ENCODE measurements at places on chromosomes 16 and 17.

GRCh38 chr17:44556166-44556831, 985 bp upstream of the FZD2 start:
- no peak for DNase-seq

DNA sequence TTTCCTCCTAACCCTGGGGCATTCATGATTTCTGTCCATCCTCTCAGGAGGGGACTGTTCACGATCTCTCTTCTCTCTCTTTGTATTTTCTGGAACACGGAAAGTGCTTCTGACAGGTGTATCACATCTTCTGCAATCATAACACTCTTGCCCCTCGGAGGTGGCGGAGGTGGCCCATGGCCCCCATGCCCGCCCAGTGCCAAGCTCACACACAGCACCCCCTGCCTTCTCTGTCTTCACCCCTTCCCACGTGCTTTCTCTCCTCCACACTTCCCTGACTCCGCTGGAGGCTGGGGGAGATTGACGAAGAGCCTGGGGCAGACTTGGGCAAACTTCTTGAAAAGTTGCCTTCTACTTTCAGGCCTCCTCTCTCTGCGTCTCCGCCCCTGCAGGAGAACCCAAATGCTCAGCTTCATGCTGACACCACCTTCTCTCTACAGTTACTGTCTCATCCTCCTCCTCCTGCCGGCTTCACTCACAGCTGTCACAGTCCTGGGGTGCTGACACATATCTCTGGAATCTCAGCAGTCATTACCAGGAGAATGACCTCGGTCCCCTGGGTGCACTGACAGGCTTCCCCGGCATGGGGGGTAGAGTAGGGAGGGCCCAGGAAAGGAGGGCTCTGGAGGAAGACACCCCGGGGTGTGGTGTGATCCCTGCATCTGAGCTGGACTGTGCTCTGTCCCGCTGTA, 127.1 kb downstream of the ENGASE start:
- no peak for DNase-seq

DNA sequence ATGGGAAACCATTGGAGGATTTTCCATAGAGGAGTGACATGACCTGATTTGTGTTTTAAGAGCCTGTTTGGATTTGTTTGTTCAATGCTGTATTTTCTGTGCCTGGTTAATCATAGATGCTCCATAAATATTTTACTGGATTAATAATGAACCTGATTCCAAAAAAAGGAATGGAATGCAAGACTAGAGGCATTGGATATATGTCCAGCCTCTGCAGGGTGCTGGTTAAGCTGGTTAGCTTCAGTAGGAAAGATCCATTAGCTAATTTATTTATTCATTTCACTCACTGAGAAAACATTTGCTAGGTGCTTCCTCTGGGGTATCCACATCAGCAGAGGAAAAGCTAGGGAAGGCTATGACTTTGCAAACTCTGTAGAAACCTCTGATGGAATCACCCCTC, 57.7 kb downstream of the SHISA9 start:
- no peak for DNase-seq

DNA sequence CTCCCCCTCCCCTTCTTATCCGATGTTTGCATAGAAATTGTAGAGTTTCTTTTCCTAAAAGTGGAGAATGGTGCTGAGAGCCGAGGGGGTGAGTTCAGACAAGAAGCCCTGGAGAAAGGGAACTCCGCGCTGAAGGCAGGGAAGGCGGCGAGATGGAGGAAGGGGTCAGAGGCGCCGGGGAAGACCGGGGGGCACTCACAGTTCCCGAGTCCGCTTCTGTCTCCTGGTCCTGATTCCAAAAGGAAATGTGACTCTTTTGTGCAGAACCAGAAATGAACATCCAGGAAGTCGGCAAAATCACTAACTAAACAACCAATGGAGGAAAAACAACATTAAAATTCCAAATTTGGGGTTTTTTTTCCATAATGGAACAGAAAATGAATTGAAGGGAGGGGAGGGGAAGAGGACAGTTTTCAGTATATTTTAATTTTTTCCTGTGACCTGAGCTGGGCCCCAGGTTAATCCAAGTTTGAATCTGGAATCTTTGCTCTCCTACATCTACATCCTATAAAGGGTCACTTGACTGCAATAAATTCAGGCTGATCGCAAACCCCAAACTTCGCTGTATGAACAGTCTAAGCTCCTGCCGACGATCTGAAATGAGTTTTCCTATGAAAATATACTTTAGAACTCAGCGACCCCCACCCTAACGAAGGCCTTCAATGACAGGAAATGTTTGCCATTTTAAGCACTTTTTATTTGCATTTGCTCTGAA, 252.3 kb downstream of the C16orf95 start:
- DNase-seq = no peak

DNA sequence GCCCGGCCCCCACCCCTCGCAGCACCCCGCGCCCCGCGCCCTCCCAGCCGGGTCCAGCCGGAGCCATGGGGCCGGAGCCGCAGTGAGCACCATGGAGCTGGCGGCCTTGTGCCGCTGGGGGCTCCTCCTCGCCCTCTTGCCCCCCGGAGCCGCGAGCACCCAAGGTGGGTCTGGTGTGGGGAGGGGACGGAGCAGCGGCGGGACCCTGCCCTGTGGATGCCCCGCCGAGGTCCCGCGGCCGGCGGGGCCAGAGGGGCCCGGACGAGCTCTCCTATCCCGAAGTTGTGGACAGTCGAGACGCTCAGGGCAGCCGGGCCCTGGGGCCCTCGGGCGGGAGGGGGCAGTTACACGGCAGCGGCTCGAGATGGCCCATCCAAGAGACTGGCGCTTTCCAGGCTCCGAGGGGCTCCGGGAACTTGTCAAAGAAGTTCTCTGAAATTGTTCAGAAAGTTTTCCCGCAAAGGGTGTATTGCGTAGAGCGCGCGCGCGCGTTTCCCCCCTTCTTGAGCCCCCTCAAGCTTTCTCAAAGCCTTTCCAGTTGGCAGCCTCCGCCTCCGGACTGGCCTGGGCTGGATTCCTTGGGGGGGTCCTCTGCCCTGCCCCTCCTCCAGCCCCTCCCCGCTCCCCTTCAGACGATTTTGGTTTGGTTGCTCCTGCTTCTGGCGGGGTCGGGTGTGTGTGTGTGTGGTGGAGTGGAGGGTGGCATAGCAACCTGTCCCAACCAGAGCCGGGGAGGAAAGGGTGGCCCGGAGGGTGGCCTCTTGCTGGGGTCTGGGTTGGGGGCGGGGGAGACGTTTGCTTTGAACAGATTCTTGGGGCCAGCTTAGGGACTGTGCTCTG, 504 bp downstream of the ERBB2 start:
- no peak for DNase-seq

DNA sequence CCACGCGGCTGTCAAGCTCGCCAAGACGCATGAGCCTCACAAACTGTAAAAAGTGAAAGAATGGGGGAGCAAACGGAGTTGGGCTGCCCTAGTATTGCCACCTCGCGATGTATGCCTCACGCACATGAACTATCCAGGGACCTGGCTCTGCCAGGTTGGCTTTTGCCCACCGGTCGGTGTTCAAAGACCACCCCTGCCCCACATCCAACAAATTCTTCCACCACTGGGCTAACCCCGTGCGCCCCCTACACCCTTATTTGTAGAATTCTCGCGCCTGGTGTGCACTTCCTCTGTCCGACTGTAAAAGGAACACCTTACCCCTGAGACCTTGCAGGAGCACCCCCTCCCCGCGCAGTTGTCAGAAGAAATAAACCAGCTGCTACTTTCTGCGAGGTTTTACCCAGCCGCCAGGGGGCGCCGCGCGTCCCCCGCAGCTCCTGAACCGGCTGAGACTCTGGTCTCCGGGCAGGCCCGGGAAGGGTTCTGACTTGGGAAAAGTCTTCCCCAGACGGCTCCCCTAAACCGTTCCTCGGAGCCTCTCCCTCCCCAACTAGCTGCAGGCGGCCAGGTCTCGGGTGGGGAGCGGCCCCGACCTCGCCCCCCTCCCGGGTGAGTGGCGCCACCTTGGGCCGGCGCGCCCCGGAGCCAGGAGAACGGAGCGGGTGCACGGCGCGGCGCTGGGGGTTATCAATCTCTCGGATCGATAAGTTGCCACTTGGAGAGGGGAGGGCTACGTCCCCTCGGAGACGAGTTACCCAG, 1.7 kb upstream of the ZNF423 start:
- no peak for DNase-seq

- DNase-seq = no peak
These were observed 1.9 kb downstream of the CCR10 start for GRCh38 chr17:42679492-42680330.

- DNase-seq = no peak
These were observed 50.5 kb upstream of the CCL1 start for GRCh38 chr17:34413443-34414119.

DNA sequence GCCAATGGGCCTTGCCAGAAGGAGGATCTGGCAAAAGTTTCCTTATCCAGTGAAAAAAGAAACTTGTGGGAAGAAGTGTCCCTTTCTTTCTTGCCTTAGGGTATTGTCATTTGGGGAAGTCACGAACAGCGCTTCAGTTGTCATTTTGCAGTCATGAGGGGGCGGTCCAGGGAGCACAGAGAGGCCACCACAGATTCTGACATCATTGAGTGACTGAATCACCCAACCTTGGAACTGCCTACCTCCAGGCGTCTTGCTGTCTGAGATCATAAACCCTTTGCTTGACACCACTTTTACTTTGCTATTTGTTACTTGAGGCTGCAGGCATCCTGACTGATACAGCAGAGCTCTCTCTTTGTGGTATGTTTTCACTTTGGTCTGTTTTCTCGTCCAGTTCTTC, 3.1 kb upstream of the WSCD1 start:
- DNase-seq = no peak

- DNase-seq = no peak
These were observed at the start of gene RAPGEFL1 for GRCh38 chr17:40177275-40177874. TSS of gene RAPGEFL1 (plus strand) at chr17:40177470. CDS start at chr17:40177862, 392 bp downstream.

- no peak for DNase-seq
These were observed 5.0 kb downstream of the RPRML start for GRCh38 chr17:46974086-46974485.

GRCh38 chr17:10352893-10353292, 19.9 kb downstream of the MYH13 start:
- no peak for DNase-seq

DNA sequence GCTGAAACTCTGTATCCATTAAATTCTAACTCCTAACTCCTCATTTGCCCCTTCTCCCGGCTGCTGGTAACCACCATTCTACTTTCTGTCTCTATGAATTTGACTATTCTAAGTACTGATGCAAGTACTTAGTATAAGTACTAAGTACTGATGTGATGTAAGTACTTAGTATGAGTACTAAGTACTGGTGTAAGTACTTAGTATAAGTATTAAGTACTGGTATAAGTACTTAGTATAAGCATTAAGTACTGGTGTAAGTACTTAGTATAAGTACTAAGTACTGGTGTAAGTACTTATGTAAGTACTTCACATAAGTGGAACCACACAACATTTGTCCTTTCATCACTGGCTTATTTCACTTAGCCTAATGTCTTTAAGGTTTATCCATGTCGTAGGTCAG, 32.3 kb upstream of the PRKCA start:
- DNase-seq = no peak

DNA sequence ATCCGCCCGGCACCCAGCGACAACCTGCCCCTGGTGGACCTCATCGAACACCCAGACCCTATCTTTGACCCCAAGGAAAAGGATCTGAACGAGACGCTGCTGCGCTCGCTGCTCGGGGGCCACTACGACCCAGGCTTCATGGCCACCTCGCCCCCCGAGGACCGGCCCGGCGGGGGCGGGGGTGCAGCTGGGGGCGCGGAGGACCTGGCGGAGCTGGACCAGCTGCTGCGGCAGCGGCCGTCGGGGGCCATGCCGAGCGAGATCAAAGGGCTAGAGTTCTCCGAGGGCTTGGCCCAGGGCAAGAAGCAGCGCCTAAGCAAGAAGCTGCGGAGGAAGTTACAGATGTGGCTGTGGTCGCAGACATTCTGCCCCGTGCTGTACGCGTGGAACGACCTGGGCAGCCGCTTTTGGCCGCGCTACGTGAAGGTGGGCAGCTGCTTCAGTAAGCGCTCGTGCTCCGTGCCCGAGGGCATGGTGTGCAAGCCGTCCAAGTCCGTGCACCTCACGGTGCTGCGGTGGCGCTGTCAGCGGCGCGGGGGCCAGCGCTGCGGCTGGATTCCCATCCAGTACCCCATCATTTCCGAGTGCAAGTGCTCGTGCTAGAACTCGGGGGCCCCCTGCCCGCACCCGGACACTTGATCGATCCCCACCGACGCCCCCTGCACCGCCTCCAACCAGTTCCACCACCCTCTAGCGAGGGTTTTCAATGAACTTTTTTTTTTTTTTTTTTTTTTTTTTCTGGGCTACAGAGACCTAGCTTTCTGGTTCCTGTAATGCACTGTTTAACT, 1.0 kb downstream of the NOG start:
- no peak for DNase-seq

GRCh38 chr16:11240636-11241473, 15.1 kb downstream of the SOCS1 start:
- DNase-seq = no peak

GRCh38 chr16:46768809-46769208, 20.7 kb upstream of the MYLK3 start:
- DNase-seq = no peak

DNA sequence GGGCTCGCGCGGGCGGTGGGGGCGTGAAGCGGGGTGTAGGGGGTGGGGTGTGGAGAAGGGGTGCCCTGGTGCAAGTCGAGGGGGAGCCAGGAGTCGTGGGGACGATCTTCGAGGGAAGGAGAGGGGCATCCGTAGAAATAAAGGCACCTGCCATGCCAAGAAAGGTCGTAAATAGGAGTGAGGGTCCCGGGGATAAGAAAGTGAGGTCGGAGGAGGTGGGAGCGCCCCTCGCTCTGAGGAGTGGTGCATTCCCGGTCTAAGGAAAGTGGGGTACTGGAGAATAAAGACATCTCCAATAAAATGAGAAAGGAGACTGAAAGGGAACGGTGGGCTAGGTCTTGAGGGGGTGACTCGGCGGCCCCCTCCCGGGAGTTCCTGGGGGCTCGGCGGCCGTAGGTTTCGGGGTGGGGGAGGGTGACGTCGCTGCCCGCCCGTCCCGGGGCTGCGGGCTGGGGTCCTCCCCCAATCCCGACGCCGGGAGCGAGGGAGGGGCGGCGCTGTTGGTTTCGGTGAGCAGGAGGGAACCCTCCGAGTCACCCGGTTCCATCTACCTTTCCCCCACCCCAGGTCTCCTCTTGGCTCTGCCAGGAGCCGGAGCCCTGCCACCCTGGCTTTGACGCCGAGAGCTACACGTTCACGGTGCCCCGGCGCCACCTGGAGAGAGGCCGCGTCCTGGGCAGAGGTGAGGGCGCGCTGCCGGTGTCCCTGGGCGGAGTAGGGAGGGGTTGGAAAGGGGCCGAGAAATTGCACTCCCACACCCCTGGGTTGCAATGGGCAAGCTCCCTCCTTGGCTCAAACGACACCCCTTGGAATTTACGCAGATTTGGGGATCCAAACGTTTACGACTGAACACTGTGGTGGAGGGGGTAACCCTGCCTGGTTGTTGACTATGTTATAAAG, 888 bp downstream of the CDH1 start:
- DNase-seq = no peak

DNA sequence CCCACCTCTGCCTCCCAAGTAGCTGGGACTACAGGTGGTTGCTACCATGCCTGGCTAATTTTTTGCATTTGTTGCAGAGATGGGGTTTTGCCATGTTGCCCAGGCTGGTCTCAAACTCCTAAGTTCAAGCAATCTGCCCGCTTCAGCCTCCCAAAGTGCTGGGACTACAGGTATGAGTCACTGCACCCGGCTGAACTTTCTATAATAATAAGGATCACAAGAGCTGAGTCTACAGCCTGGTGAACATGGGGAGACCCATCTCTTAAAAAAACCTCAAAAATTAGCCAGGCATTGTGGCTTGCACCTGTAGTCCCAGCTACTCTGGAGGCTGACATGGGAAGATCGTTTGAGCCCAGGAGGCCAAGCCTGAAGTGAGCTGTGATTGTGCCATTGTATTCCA, 53.5 kb downstream of the WDR59 start:
- DNase-seq = no peak
